ENCODE measurements at places on chromosomes 3 and 15.

- DNase-seq: no peak
These were observed 158.7 kb upstream of the UBE2E2 start for GRCh38 chr3:23044463-23044862.

DNA sequence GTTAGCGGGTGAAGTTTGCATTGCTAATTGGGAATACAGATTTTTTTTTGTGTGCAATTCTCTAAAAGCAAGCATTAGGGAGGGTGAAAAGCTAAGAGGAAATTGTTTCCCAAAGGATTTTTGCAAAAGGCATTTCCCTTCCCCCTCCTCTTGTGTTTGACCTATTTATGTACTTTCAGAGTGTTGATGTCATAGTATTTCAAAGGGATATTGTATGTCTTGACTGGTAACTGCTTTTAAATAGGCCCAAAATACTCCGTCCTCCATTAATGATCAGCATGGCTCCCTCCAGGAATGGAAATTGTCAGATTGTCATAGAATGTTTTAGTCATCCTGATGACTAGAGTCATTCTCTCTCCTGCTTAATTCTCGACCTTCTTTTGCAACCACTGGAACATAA lies 32.4 kb downstream of the TRIM71 start:
- DNase-seq: no peak

DNA sequence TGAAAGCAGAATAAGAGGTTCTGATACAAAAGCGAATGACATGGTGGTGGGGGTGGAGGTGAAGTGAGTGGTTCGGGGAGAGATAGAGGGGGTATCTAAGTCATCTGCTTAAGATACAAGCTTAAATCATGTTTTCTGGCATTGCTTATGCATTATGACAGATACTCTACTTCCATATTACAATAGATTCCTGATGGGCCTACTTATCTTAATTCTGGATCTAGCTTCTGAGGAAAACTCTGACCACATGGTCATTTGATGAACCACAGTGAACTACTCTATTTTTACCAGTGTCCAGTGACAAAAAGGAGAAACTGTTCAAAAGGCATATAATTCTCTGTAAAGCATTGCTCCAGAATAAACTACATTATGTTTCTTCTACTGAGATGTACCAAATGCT lies 673.7 kb upstream of the CCDC54 start:
- DNase-seq: no peak

GRCh38 chr3:58994746-58995330 lies 55.0 kb downstream of the CFAP20DC start:
- DNase-seq: no peak

GRCh38 chr3:33377931-33378330 lies 62.3 kb downstream of the UBP1 start:
- DNase-seq: no peak

GRCh38 chr3:32447865-32448400 lies 54.7 kb downstream of the CMTM6 start:
- DNase-seq: no peak

DNA sequence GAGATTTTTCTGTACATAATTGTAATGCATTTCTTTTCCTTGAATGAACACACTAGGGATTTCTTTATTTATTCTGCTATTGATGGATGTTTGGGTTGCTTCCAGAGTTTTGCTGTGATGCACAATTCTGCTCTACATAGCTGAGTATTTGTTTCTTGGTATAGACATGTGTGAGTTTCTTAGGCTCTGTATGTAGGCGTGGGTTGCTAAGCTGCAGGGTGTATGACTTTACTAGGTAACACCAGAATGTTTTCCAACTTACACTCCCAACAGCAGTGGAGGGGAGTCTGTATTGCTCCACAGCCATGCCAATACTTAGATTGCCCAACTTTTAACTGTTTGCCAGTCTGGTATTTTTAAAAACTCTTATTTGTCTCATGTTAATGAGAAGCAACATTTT lies 155.5 kb upstream of the TNIK start:
- no peak for DNase-seq

DNA sequence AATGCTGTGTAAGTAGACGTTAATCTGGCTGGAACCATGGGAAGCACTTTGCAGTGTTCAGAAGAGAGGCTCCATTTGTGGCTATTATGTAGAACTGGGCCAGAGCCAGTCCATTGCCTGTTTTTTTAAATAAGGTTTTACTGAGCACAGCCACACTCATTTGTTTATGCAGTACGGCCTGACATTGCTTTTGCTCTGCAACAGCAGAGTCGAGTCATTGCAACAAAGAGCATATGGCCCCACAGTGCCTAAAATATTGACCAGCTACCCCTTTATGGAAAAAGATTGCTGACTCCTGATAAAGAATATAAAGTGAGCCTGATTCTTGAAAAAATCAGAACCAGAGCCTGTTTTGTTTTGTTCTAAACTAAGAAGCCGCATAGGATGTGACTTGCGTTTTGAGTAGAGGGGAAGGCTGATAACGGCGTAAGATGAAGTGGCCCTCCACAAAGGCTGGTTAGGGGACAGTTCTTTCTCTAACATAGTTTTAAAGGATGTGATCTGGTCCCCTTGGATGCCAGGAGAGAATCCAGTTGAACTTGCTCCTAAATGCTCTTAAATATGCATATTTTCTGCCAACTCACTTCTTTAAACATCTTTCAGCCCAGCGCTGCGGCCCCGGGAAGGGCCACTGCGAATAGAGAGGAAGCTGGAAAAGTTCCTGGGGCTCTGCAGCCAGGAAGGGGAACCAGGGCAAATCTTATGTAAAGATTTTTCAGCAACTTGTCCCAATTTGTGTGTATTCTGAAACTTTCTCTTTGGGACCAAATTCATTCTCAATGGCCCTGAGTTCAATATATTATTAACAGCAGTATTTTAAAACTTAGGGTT lies 64.5 kb downstream of the GLDN start:
- DNase-seq: no peak

GRCh38 chr15:70852501-70853317 lies 1.2 kb downstream of the LARP6 start:
- DNase-seq: no peak

- DNase-seq: no peak
These were observed 257.6 kb upstream of the STT3B start for GRCh38 chr3:31275038-31275572.

DNA sequence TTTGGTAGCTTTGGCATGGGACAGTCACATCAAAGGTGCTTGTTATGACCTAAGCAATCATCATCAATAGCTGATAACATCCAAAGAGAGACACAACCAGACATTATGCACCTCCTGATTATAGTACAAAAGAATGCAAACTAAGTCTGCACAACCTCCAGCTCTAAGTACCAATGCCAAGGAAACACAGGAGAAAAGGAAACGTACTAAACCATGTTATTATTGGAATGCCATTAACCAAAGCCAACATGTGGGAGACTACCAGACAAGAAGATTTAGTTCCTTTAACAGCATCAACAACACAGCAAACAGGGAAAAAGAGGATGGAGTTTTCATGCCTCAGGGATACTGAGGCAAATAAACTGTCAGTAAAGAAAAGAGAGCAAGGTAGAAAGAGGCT lies 61.4 kb downstream of the CD47 start:
- DNase-seq: no peak

GRCh38 chr3:182967218-182968204 lies 12.8 kb downstream of the DCUN1D1 start:
- no peak for DNase-seq

GRCh38 chr3:175477651-175478224 lies 618.6 kb downstream of the NAALADL2 start:
- DNase-seq: no peak

- DNase-seq: no peak
These were observed 42.0 kb downstream of the MYO1E start for GRCh38 chr15:59330649-59331048.

- DNase-seq: no peak
These were observed 159.0 kb upstream of the TSC22D2 start for GRCh38 chr3:150248888-150249681.

- DNase-seq: no peak
These were observed 119.0 kb downstream of the BBX start for GRCh38 chr3:107641572-107642307.

GRCh38 chr3:87088993-87089841 lies 98.3 kb upstream of the VGLL3 start:
- DNase-seq: peak; percentile 50

GRCh38 chr3:141642215-141642614 lies 95.9 kb upstream of the RNF7 start:
- DNase-seq: no peak

- DNase-seq: no peak
These were observed 96.3 kb upstream of the P2RY1 start for GRCh38 chr3:152738656-152739055.

Data from AG04449 (cell line).